ENCODE measurements at places on chromosomes 12 and 14.
A peak's percentile ranks its signal among the peaks of the same experiment; 100 is the strongest.

GRCh38 chr12:48696626-48697025 is 14.6 kb upstream of the KANSL2 start:
- DNase-seq: no peak

- peak; percentile 8 for DNase-seq
These were observed 8.6 kb downstream of the WDR89 start for GRCh38 chr14:63632932-63633514.

DNA sequence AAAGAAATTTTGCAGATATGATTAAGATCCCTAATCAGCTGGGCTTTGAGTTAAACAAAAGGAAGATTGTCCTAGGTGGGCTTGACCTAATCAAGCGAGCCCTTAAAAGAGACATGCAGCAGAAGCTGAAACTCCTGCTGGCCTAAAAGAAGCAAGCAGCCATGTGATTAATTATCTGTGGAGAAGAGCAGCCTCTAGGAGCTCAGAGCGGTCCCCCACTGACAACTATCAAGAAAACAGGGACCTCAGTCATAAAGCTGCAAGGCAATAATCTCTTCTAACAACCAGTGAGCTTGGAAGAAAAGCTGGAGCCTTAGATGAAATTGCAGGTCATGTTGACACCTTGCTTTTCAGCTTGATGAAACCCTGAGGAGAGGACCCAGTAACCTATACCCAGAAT is 288.9 kb upstream of the CLEC14A start:
- DNase-seq: no peak

GRCh38 chr14:87630846-87631245 is 362.1 kb downstream of the GALC start:
- no peak for DNase-seq

- DNase-seq: no peak
These were observed 132.2 kb upstream of the TMTC2 start for GRCh38 chr12:82554529-82554928.

DNA sequence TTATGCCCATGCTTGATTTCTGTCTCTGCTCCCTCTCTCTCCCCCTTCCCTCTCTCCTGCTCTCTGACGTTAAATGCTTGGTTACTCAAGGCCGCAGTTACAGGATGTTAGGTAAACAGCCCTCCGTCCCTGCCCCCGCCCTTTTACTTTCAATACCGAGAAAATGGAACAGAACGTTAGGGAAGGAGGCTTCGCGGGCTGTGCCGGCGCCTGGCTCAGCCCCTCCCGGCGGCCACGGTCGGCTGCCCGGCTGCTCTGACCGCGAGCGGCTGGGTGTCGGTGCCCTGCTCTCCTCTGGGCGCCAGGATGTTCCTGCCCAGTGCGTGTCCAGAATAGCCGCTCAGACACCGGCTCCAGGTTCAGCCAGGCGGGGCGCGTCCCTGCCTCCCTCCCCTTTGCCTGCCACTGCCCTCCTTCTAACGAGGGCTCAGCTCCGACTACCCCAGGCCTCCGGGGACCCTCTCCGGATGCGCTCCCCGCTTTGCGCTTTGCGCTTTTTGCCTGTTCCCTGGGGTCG is 166.1 kb downstream of the ADCK1 start:
- no peak for DNase-seq

DNA sequence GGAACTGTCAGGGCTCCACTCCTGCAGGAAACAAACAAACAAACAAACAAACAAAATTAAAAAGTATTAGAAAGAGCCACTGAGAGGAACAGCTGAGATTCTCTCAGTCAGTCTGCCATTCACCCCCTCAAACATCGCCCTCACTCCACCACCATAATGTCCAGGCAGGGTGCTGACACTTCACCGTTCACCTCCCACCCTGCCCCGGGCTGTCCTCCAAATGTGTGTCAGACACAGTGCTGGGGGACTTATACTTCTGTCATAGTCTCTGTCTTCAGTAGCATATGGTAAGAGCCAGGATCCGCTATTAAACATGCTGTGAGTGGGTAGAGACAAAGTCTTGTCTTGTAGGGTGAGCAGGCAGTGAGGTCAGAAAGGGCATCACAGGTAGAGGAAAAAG is 28.3 kb downstream of the KRT18 start:
- DNase-seq: no peak

GRCh38 chr12:21662122-21662792 is 4.6 kb upstream of the LDHB start:
- no peak for DNase-seq
